ENCODE measurements at places on chromosomes 3 and 15. TPM values are rescaled to one million over a fixed set of nuclear protein-coding genes. Genes with fewer than 3 reads are reported as not detected.
A peak's percentile ranks its signal among the peaks of the same experiment; 100 is the strongest.

DNA sequence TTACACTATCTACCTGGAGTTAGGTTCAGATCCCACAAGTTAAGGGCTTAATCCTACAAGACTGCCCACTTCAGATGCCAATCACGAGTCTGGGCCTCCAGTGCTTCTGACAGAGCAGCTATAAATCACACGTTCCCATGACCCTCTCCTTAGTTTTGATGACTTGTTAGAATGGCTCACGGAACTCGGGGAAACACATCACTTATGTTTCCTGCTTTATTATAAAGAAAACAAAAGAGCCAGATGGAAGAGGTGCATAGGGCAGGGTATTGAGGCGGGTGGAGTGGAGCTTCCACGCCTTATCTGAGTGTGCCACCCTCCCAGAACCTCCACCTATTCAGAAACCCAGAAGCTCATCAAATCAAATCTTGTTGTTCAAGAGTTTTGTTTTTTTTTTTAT, 170.8 kb downstream of the MOBP start:
- DNase-seq: no peak

FOXB1 gene
- total RNA-seq: not detected

WWTR1 gene
- 47.7 TPM for total RNA-seq

DNA sequence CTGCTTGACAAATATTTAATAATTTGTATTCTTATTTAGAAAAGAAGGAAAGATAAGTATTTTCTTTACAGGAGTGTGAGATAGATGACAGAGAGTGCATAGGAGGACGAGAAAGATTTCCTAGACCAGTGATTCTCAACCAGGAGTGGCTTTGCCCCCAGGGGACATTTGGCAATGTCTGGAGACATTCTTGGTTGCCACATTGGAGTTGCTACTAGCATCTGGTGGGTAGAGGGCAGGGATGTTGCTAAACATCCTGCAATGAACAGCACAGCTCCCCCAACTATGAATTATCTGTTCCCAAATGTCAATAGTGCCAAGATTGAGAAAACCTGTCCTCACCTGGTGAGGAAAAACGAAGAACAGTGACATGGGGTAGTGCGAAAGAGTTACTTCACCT, 30.8 kb upstream of the MINAR1 start:
- DNase-seq: no peak

GOLGA6A gene
- not detected for total RNA-seq

PIK3R4 gene
- 28.0 TPM for total RNA-seq

DNA sequence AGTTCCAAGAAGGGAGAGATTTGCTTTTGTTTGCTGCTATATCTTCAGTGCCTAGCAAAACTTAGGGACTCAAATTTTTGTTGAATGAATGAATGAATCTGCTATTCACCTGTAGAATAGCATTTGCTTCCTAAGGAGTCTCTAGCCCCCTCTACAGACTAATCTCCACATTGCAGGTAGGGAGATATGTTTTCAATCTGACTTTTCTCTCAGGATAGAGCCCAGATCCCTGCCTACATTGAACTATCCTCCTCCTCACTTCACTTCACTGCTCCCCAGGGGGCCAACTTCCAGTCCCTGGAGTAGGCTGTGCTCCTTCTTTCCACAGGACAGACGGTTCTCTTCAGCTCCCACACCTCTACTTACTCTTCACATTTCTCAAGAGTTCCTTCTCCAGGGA, 81.9 kb upstream of the PTX3 start:
- DNase-seq: peak; percentile 46

SLC30A4 gene
- total RNA-seq: 11.9 TPM

- DNase-seq: no peak
Observed at GRCh38 chr3:71956716-71957115, 171.8 kb upstream of the PROK2 start.

DNA sequence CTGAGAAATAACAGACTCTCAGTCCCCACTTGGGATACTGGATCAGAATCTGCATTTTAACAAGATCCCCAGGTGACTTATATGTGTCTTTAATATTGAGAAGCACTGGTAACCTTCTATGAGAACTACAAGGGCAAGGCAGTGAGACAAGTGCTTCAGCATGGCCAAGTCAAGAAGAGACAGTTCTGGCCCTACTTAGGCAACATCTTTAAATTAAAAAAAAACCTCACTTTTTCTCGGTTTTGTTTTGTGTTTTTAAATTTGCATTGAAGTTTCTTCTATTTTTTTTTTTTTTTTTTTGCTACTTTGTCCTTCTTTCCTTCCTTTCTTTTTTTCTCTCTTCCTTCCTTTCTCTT, 42.5 kb upstream of the SPTSSB start:
- no peak for DNase-seq

DNA sequence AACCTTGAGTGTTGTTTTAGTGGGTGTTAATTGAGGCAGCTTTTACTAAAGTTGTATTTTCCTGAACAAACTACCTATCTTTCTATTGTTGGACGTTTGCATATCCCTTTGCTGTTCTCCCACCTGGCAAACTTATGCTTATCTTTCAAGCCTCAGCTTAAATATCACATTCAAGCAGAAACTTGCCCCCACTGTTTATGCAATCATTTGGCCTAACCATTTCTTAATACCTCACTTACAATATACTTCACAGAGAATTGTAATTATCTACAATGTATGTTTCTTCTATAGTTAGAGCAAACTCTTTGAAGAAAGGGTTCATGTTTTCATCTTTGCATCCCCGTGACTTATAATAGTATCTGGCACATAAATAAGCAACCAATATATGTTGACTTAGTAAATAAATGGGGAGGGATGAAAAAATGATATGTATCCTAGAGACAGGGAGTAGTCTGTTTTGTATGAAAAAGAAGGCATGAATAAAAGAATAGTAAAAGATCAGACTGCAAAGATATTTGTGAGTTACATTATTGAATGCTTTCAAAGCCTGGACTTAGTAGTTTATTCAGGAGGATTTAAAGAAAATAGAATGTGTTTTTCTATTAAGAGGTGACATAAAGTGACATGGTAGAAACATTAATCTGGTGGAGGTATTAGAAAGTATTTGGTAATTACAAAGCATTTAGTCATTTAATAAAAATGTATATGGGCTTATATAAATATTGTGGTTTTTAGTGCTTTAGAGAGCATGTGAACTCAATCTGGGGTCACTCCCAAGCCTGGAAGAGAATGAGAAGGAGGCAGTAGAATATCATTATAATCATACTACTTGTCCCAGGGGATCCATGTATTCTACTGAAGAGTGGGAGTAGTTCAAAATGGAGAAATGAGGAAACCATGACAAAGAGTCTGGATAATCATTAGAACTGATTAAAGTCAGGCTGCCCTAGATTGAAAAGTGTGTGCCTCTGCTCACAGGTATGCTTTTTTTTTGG, 60.0 kb upstream of the DCBLD2 start:
- peak; percentile 80 for DNase-seq

DNA sequence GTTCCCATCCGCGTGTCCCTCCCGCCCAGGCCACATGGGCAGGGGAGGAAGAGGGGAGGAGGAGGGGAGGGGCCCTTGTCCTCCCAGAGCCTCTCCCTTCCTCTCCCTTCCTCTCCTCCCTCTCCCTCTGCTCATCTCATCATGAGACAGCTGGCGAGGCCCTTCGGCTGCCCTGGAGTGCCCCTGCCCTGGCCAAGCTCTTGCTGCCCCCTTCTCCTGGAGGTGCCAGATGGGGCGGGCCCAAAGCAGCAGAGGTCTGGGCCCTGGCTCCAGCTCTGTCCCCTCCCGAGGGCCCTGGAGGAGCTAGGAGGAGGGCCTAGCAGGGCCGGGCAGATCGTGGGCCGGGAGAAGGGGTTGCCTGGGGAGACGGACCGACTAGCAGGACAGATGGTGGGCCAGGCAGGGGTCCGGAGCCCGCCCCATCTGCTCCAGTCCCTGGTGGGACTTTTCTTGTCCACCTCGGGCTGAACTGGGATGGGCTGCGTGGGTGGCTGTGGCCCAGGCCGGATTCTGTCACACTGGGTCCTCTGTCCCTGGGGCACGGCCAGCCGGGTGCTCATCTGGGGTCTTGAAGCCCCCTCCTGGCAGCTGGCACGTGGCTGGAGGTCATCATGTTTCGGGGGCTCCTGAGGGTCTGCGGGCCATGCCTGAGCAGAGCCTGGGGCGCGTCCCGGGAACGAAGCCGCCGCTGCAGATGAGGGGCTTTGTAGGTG, 183.4 kb downstream of the GOLGA6L6 start:
- DNase-seq: no peak

DNA sequence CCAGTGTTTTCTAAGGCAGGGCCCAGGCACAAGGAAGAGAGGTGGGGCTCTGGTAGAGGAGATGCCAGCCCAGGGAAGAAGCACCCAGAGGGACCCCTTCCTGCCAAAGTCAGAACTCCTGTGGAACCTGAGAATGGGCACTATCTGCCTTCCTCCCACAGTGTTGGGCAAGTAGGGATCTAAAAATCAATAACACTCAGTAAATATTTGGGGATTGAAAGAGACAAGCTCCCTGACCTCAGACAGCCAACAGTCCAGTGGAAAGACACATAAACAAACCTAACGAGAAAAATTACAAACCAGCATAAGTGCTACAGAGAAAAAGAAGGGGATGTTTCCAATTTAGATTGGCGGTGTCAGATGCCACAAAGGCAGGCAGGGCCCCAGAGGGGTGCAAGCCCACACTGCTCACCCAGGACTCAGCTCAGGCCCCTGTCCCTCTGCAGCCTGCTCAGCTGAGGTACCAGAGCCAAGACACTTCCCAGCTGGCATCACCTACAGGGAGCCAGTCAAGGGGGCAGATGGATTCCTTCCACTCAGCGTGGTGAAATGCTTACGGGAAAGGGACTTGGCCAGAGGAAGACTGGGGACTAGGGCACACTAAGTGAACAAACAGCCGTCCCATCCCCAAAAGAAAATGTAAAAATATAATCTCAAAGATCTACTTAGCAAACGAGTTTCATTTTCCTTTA, 15.9 kb downstream of the ADCY5 start:
- no peak for DNase-seq

FGF7 gene
- total RNA-seq: 369 TPM

DNA sequence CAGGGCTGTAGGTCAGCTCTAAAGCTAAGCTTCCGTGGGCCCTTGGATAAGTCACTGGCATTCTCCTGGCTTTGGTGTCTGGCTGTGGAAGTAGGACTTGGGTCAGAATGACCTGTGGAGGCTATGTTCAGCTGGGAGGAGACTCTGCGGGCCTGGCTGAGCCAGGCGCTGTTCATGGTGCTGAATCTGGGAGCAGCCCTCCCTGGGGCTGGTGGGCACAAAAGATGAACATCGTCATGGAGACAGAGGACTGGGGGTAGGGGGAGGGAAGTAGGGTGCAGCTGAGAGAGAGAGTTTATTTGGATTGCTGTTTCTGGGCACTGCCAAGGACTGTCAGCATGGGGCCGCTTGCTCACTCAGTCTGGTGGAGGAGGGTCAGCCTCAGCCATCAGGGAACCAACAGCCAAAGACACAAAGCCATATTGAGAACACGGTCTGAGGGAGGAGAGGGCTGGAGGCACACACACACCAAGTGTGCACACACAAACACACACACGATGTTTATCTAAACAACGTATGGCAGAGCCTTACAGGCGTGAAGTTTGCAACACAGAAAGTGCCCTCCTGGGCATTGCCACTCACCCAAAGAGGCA, 120.7 kb upstream of the LINGO1 start:
- DNase-seq: peak; percentile 14

Data from fibroblast of villous mesenchyme (primary cell).